ENCODE measurements at places on chromosomes 1 and 21.

GRCh38 chr1:24770881-24771280, 25.6 kb downstream of the CLIC4 start:
- DNase-seq = no peak

GRCh38 chr1:172902861-172903381, 147.8 kb downstream of the TNFSF18 start:
- DNase-seq = no peak

GRCh38 chr1:44072821-44073220, 41.6 kb upstream of the SLC6A9 start:
- DNase-seq = no peak

DNA sequence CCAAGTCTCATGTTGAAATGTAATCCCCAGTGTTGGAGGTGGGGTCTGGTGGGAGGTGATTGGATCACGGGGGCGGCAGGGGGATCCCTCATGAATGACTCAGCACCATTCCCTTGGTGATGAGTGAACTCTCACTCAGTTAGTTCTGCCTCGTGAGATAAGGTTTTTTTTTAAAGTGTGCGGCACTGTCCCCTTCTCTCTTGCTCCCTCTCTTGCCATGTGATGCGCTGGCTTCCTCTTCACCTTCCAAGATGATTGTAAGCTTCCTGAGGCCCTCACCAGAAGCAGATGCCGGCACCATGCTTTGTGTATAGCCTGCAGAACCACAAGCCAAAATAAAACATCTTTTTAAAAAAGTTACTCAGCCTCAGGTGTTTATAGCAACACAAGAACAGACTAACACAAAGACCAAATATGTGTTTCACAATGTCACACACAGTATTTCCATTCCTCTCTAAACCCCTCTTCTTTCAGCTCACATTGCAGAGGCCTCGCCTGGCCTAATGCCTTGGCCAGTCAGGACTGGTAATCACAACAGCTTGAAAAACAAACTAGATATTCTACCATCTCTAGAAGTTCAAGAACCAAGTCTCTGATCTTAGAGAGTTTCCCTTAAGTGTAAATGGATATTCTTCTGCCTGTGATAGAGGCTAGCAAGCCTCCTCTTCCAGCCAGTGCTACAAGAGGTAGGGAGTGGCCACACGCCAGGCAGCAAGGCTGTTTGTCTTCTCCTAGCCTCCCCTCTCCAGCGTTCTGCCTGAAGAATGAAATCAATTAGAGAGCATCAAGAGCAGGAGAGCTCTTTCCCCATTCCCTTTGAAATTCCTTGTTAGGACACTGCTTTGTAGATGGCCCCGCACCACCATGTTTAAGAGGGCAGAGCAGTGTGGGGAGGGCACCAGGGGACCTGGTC, 19.6 kb upstream of the RAP1A start:
- no peak for DNase-seq

DNA sequence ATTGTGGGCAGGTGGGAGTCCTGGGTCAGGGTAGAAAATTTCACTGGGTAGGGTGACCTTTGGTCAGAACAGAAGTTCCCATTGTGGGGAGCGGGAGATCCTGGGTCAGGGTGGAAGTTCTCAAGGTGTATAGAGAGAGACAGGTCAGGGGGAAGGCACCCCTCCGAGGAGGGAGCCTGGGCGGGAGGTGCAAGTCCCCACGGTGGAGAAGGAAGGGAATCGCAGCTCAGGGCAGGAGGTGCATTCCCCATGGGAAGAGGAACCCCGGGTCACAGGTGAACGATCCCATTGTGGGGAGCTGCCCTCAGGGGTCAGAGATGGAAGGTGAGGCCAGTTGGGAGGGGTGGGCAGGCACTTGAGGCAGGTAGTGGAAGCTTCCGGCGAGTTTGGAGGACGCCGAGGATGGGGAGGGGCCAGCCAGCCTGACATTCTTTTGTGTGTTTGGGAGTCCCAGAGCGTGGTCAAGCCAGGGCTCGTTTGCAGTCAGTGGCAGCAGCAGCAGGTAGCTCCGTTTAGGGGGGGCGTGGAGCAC, 637 bp downstream of the LYPLA2 start:
- no peak for DNase-seq

- DNase-seq = peak; percentile 13
Measured at GRCh38 chr1:150221552-150221951, 14.4 kb downstream of the ANP32E start.

- DNase-seq = no peak
Measured at GRCh38 chr1:24507405-24507804, 4.8 kb downstream of the RCAN3 start.

DNA sequence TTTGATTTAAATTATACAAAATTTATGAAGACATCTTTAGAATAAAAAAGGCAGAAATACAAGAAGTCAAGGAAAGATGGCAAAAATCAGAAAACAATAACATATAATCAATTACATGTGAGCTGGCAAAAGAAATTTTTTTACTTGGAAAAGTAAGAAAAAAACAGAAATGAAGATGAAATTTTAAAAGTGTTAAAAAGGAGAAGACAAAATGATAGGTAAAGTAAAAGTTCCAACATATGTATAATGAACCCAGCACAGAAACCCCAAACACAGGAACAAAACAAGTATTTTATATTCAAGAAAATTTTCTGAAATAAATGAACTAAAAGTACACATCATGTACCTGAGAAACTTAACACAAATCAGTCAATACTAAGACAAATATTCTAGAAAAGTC, 63.4 kb downstream of the USP1 start:
- no peak for DNase-seq

DNA sequence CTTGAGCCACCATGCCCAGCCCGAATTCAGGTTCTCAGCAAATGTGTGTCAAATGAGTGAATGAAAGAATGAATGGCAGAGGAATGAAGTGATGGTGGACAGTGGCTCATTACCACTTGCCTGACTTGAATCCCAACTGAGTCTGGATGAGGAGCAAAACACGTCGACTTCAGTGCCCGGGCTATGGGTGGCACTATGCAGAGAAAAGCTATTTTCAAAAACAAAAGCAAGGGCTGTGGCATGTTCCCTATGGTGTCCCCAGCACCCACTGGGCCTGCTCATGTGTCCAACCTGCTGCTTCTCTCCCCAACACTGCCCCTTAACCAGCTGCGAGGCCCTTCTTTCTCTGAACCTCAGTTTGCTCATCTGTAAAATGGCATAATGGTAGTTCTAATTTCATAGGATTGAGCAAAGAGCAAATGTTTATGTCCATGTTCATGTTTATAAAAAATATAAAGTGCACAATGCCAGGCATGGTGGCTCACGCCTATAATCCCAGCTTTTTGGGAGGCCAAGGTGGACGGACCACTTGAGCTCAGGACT, 4.3 kb upstream of the MAD2L2 start:
- DNase-seq = no peak

DNA sequence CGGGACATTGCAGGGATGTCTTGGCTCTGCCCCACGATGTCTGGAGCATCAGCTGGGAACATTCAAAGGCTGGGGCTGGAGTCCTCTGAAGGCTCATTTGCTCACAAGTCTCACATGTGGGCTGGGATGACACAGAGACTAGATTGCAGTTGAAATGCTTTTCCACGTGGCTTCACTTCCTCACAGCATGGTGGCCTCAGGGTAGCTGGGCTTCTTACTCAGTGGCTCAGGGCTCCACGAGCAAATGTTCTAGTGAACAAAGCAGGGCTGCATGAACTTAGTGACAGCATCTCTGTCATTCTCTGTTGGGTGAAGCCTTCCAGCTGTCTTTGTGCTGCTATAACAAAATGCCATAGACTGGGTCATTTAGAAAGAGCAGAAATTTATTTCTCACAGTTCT, 247.0 kb upstream of the POU3F1 start:
- no peak for DNase-seq

DNA sequence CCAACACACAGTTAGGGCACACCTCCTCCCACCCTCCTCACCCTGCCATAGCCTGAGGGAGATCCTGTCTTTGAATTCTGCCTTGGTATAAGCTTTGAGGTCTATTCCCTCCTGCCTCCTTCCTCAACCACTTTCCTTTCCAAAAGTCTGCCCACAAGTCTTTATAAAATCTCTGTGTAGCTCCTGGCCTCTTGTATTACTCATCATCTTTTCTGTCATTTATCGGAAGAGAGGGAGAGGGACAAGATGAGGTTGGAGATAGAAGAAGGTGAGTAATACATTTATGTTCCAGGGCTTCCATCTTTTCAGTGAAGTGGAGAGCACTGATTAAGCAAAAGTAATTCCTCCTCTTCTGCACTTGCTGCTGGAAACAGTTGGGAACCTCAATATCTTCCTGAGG, 30.5 kb upstream of the EFCAB14 start:
- no peak for DNase-seq

DNA sequence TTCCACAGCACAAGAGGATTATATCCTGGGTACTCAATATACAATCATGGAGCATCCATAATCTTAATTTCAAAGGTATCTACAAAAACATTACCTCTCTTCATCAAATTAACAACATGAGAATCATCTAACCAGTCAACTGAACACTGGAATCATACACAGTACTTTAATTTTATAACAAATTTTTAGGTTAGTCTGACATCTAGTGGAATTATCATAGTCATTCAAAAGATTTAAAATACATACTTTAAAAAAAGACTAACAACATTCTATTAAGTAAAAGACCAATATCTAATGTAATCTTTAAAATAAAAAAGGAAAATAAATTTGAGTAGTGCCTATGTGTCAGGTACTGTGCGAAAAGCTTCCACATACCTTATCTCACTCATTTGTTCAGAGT, 16.8 kb upstream of the SH3GLB1 start:
- DNase-seq = no peak

DNA sequence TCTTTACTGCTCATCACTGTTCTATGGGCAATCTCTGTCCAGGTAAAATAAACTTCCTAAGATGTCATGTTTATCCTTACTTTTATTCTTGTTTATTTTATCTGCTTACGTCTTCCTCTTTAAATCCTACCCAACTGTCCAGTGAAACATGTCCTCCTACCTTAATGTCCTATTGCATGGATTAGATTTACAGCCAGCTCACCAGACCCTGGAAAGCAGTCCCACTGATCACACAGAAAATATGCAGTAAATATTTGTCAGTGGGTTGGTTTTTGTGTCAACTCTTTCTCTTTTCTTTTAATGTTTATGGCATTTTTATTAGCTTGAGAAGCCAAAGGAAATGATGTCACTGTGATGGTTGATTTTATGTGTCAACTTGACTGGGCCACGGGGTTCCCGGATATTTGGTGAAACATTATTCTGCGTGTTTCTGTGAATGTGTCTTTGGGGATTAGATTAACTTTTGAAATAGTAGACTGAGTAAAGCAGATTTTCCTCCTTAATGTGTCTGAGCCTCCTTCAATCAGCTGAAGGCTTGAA, 258.3 kb downstream of the SRGAP2C start:
- no peak for DNase-seq

GRCh38 chr1:39048745-39049370, 22.7 kb downstream of the NDUFS5 start:
- no peak for DNase-seq

DNA sequence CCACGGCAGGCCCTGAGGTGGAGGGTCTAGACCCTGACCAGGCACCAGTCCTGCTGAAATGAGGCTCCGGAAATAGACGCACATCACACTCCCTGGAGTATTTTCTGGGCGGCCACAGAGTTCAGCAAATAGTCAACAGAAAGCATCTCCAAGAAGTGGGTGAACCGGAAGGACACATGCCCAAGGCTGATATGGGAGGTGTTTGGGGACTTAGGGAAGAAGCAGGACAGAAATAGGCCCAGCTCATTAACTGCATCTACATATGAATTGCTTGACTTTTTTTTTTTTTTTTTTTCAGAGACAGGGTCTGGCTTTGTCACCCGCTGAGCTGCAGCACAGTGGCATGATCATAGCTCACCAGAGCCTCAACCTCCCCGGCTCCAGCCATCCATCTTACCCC, 36.5 kb upstream of the GPR157 start:
- peak; percentile 20 for DNase-seq

DNA sequence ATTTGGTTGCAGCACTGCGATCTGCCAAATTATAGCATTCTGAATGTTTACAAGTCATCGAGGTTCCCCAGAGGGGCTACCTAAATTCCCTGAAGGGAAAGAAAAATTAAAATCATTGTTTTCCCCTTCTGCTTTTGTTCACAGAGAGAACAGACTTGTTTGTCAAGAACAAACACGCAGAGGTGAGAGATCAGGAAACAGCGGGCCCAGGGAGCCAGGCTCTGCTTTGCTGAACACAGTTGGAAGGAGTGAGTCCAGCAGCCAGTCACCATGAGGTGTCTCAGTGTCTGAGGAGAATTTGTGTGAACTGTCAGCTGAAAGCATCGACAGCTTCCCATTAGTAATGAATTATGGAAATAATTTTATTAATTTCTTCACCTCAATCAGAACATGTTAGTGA, 52.5 kb downstream of the RWDD3 start:
- DNase-seq = peak; percentile 31

GRCh38 chr21:44262338-44263056, 800 bp upstream of the DNMT3L start:
- no peak for DNase-seq

DNA sequence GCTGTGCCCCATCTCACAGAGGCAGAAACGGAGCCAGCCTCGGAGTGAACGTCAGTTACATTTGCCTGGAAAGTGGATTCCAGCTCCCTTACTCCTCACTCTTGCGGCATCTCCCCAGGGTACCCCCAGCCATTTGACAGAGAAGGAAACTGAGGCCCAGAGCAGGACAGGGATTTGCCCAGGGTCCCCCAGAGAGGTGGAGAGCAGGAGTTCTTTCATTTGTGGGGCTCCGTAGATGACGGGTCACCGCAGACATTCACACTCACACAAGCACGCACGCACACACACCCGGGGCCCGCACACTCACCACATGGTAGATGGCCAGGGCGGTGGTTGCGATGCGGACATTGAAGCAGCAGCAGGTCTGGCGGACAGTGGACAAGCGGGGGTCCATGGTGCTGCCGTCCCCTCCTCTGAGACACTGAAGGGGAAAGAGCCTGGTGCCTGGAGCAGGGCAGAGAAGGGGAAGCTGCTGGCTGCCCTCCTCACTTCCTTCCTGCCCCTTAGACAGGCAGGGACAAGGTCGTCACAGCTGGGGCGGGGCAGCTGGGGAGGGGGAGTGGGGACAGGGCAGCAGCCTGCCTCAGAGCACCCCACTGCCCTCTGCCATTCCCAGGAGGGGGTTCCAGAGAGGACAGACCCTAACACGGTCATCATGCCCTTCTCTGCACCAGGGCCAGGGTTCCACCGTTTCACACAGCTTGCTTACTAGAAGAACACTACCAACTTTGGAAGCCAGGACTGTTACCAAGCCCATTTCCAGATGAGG, at the start of gene LAPTM5:
Gene LAPTM5 (minus strand): TSS at position 423 of the 769 bp plus-strand sequence. CDS start 29 bp downstream, at position 394.
- DNase-seq = no peak

GRCh38 chr1:166925810-166926478, 49.4 kb downstream of the ILDR2 start:
- DNase-seq = no peak

DNA sequence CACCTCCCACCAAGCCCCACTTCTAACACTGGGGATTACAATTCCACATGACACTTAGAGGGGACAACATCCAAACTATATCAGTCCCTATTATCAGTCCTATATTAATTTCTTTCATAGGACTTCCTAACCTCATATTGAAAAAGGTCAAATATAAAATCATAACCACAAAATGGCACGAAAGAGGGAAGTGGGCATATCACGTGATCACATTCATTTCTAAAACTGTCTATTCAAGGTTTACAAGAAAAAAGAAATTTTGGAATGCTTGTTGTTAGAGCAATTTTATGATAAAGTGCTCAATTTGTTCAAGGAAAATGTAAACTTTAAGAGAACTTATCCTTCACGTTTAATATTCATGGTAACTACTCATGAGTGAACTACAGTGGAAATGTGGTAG, 13.2 kb upstream of the CDC7 start:
- no peak for DNase-seq

All from Calu3 (cell line).